ENCODE measurements at places on chromosomes 5 and 9.

DNA sequence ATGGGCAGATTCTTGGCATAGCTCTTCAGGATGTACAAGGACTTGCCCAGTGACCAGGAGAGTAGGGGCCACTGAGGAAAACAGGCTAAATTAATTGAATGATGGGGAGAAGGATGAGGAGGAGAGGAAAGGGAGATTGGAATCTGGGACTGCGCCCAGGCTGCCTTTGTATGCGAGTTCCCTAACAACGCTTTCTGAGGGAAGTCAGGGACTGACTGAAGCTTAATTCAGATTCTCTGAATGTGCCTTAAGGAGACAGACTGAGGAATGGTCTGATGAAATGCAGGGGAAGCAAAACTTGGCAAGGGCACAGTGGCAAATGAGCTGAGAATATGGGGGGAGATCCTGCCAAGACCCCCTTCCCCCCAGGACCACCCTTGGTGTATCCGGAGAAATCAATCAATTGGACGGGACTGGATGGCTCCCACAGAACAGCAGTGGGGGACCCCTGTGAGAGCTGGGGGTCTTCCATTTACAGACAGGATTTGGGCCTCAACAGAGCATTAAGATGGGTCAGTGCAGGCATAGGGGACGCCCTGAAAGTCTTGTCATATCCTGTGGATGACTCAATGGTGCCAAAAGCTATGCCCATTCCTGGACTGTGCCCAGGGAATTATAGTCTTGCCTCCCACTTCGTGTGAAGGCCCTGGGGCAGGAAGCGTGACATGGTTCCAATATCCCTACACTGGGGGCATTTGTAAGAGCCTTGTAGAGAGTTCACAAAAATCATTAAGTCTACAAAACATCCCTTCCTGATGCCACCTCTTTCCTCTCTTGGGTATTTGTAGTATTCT is 215.5 kb upstream of the TNC start:
- DNase-seq: no peak

DNA sequence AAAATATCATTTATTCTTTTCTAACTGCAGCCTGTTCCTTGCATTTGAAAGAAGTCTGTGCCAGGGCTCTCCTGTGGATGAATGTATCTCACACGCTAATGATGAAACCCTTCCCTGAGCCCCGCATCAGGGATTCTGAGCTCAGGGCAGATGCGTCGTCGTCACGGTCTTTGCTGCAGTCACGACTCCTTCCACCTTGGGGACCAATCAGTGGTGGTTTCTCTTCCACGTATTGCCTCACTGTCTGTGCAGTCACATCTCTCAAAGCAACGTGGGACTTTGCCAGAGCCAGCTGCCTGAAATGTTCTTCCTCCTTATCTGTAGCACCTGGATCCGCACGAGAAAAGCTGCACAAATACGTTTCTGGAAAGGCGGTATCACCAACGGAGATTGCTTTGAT is 13.9 kb upstream of the UBE2QL1 start:
- no peak for DNase-seq

DNA sequence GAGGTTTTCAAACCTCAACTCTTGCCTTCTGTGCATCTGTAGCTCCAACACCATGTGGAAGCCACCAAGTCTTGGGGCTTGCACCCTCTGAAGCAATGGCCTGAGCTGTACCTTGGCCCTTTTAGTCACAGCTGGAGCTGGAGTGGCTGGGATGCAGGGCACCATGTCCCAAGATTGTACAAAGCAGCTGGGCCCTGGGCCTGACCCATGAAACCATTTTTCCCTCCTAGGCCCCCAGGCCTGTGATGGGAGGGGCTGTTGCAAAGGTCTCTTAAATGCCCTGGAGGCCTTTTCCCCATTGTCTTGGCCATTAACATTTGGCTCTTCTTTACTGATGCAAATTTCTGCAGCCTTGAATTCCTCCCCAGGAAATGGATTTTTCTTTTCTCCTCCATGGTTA is 11.8 kb upstream of the ENTREP1 start:
- DNase-seq: no peak

DNA sequence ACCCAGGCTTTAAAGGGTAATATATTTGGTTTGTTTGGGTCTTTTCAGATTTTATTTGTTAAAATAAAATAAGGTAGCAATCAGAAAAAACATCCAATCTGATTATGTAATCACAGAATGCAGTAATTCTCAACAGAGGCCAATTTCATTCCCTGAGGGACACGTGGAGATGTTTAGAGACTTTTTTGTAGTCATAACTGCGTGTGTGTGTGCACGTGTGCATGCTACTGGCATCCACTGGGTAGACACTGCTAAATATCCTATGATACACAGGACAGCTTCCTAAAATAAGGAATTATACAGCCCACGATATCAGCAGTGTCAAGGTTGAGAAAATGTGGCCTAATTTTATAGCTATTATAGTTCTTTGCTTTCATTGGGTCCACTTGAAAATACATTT is 180.8 kb upstream of the KLF9 start:
- DNase-seq: no peak

GRCh38 chr5:157574456-157575380 is 857 bp downstream of the ADAM19 start:
- peak; percentile 62 for DNase-seq

- no peak for DNase-seq
Measured at GRCh38 chr9:88183798-88184495, 45.7 kb upstream of the SPATA31C2 start.

DNA sequence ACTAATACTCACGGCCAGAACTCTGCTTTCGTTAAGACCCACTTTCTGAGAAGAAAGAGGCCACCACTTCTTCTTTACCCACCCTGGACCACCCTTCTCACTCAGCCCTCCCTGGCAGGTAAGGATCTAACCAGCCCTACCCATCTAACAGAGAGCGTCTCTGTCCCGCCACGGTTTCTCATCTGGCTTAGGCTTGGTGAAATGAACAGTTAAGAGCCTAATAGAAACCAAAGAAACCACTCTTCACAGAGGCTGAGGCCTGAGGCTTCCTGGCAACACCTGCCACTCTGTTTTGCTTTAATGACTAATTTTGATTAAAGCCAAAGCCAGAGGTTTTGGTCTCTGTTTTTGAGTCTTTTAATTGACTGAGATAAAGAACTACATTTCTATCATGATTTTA is 354.1 kb upstream of the SLC30A5 start:
- DNase-seq: peak; percentile 42

- no peak for DNase-seq
Measured at GRCh38 chr5:80619086-80619485, 35.4 kb upstream of the MSH3 start.

Data from GM13976 (cell line).